AML-193 (cell line): ENCODE measurements at places on chromosomes 6 and 20.

- no peak for DNase-seq
These were observed 207.9 kb downstream of the ERMARD start for GRCh38 chr6:169959136-169960002.

- DNase-seq, result no peak
These were observed 205.5 kb upstream of the AGPAT4 start for GRCh38 chr6:161479376-161479775.

DNA sequence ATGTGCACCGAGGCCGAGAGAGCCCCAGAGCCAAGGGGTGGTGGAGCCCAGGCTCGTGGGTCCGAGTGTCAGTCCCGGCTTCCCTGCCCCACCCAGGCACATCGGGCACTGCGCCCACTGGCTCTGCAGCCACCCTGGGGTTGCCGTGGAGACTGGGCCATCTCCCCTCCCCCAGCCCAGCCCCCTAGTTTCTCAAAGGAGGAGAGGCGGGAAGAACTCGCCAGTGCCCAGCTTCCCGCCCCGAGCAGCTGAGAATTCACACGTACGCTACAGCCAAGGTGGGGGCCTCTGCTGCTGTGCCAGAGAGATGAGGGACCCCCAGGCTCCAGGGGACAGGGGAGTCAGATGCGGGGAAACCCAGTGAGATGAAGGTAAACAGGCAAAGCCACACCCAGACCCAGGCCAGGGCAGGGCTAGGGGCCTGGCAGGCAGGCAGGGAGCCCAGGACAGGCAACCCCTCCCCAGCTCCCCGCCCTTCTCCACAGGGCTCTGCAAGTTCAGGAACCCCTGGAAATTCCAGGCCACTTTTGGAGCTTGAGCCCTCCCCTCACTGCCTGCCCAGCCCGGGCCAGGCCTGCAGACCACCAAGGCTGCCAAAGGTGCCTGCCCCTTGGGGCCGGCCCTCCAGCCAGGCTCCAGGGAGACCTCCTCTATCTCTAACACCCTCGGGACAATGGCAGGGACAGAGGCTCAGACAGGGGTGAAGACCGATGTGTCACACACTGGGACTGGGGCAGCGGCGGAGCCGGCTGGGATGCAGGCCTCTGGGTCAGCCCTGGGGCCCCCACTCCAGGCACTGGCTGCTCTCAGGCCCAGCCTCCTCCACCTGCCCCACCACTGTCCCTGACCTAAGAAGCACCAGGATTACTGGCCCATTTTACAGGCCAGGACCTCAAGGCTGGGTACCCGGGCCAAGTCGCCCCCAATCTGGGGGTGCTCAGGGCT lies 6.0 kb downstream of the LAMA5 start:
- DNase-seq, result no peak

DNA sequence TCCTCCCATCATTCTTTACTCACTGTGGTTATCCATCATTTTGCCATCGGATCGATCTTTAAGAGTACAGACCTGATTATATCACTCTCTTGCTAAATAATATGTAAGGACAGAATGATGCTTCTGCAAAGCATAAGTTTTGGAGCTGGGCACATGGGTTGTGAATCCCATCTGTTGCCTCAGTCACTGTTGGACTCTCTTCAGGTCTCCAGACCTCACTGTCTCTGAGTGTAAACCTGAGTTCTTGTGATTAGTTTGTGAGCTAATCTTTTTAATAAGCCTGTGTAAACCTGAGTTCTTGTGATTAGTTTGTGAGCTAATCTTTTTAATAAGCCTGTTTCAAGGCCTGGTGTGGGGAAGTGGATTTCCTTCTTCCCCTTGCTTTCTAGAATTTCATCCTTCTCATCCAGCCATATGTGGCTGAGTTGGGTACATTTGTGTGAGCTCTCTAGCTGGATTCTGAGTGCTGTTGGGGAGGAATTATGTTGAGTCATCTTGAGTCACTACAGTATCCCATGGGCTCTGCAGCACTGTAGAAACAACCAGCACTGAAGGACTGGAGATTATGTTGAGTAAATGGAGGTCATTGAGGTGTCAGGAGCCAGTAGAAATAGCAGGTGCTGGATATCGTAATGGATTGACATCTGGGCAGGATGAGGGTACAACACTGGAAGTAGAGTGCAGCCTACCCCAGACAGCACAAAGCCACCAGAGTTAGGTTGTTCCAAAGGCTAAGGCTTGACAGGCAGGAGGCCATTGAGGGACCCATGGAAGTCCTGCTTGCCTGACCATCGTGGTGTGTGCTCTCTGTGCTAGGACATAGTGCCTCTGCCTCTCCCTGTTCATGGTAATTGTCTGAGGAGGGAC lies 52.4 kb downstream of the SCAND1 start:
- no peak for DNase-seq

DNA sequence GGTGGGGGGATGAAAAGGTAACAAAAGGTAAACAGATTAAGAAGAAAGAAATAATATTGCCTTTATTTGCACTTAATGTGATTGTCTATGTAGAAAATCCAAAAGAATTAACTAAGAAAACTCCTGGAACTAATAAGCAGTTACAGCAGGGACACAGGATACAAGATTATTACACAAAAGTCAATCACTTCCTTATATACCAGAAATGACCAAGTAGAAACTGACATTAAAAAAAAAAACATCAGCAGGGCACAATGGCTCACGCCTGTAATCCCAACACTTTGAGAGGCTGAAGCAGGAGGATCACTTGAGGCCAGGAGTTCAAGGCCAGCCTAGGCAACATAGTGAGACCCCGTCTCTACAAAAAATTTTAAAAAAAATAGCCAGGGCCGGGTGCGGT lies 123.2 kb upstream of the RIPOR2 start:
- peak; percentile 44 for DNase-seq

DNA sequence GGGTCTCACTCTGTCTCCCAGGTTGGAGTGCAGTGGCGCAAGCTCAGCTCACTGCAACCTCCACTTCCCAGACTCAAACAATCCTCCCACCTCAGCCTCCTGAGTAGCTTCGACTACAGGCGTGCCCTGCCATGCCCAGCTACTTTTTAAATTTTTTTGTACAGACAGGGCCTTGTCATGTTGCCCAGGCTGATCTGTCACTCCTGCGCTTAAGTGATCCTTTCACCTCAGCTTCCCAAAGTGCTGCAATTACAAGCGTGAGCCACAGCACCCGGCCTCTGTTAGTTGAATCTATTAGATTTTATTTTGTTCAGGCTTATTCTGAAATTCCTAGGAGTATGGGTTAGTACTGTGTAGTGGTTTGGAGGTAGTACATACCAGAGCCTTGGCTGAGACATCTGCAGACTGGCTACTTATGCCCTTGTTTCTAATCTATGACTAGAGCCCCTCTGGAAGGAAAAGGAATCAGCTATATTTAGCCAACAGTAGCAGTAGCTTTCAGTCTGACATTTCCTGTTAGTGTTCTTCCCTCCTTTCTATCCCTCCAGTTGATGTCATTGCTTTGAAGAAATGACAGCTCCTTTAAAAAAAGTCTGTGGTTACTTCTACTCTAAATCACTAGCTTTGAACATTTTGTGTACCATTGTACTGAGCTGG lies 74.4 kb downstream of the ITCH start:
- no peak for DNase-seq

DNA sequence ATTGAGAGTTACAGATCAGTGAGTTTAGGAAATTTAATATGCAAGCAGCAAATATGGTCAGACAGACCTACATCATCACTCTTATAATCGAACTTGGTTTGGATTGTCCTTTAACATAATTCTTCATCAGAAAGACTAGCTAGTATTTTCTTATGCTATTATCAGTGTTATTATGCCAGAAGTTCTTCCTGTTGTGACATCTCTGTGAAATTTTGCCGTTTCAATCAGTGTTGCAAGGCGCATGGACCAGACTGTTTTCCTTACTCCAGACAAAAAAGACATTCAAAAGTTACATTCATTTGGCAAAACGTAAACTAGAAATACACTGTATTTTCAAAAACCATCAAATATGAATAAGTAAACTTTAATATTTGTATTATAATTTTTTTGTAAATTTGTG lies 5.7 kb upstream of the TENT5A start:
- peak; percentile 85 for DNase-seq

DNA sequence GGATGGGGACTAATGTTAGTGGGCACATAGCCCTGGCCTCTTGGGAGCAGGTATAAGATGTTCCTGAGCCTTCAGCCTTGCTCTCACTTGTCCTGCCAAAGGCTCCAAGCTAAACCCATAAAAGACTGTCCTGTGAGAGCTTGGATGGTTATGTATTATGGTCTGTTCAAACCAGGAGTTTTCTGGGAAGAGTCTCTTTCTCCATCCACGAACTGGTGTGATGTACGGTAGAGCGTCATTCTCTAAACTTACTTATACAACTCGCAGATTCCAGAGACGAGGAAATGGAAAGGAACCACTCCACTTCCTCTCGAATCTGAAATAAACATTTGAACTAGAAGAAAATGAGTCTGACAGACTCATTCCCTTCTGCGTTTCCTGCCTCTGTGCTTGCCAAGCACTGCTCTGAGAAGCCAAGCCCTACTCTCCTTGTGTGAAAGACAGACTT lies 5.3 kb downstream of the SOBP start:
- DNase-seq, result no peak

DNA sequence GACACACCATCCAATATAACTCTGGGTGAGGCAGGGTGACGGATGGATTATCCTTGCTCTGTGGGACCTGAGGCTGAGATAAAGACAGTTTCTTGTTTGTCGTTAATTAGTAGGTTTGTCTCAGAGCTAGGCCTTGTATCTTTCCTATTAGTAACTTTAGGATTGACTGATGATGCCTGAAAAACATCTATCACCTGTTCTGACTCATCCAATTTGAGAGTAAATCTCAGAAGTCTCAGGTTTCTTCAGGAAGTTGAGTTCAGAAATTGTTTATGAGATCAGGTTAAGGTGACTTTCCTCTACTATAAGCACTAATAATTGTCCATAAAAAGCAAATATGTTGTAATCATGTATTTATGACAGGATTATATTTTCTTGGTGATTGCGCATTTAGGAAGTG lies 129.5 kb upstream of the SUPT3H start:
- DNase-seq, result no peak

DNA sequence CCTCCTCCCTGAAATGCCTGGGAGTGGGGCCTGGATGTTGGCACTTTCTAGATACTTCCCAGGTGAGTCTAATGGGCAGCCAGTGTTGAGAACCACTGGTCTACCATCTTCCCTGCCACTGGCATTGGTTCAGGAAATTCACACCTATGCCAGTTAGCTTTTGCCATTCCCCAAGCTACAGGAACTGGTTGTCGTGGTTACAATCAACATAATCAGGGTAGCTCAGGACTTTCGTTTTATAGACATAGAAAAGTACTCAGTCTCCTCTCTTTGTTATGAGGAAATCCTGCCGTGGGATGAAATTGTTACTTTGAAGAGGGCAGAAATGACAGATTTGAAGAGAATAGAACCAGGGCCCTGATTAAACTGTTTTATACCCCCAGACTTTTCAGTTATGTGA lies 127.9 kb upstream of the FOXO3 start:
- DNase-seq, result no peak

DNA sequence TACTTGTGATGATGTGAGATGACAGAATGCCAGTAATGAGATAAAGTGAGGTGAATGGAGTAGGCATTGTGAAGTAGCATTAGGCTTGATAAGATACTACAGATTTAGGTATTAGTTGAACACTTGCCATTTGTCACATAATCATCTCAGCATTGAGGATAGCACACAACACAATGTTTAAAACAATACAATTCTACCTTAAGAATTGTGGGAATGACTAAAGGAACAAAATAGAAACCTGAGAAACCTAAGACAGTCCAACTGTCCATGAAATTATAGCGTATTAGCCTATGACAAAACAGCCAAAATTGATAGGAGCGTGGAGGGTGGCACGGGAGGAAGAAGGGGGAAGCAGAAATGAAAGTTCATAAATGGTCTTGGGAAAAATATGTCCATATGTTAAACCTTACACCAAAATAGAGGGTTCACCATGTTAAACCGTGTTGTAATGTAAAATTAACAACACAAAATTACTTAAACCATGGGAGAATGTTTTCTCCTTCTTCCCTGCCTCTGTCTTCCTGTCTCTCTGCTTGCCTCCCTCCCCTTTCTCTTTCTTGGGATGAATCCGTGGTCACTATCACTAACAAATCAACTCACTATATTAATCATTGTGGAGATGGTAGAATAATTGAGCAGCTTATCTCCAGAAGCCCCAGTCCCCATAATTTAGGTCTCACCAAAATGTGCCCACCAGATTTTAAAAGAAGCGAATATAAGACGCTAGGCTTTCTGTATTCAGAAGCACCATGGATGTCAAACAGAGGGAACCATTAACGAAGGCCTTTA lies 33.0 kb upstream of the HFE start:
- peak; percentile 82 for DNase-seq

DNA sequence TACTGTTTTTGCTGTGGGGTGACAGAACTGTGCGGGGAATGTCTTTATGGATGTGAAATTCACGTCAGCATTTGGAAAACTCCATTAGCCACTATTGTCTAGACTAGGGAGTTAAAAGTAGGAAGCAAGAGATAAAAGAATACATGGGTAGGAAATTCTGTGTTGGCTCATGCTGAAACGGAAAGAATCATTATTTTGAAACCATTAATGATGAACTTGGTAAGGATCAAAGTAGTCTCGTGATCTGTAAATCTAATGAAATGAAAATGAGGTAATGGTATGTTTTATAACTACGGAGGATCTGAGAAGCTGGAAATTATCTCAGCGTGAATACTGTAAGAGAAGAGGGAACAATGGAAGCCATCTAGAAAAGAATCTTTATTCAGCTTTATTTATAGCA lies 11.1 kb upstream of the CD40 start:
- DNase-seq, result no peak

GRCh38 chr6:46323312-46323965 lies 152.7 kb upstream of the ENPP5 start:
- no peak for DNase-seq

DNA sequence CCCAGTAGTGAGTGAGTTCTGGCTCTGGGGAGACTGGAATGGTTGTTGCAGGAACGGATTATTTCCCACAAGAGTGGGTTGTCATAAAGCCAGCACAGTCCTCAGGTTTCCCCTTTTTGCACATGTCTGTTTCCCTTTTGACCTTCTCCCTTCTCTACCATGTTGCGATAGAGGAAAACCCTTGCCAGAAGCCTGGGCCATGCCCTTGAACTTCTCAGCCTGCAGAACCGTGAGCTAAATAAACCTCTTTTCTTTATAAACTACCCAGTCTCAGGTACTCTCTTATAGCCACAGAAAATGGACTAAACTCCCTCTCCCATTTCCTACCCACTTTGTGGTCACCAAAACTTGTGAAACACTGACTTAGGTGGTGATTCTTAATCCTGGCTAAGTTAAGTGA lies 7.2 kb upstream of the PPP1R16B start:
- no peak for DNase-seq

GRCh38 chr20:1688886-1689538 lies 31.4 kb upstream of the SIRPG start:
- no peak for DNase-seq

DNA sequence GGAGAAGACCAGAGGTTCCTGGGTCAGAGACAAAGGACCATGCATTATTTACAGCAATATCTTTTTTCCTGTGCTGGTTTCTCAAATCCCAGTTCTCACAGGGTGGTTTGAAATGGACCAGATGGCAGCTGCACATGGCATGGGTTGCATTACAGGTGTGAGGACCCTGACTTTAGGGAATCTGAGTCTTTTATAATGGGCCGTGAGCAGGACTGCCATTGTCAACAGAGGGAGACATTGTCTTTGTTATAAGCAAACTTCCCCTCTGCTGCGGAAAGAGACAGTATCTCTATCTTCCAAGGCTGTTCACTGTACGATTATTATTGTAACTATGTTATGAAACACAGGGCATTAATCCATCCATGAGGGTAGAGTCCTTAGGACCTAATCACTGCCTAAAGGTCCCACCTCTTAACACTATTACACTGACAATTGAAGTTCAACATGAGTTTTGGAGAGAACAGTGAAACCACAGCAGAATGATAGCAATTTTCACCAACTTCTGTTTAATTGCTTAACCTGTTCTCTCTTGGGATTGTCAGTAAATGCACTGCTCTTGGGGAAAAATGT lies 156.1 kb upstream of the AGPAT4 start:
- no peak for DNase-seq
